Sigmoid colon (tissue), 7 donors: ENCODE measurements at places on chromosomes 4 and X. TPM values are rescaled to one million over a fixed set of nuclear protein-coding genes. Genes with fewer than 3 reads are reported as not detected.

DNA sequence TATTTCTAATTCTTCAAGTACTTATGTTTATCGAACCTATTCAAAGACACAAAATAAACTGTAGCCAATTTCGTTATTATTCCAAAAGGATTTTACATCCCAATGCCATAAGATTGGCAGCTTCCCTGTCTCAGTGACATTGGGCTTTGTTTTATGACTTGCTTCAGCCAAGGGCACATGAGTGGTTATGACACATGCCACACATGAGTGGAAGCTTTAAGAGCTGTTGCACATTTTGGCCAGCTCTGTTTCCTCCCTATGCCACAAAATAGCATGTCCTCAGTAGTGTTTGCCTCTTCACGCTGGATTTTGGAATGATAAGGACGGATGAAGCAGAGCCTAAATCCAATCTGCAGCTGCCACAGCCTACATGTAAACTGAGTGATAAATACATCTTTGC is 21.9 kb downstream of the SEC24D start:
- no peak for DNase-seq
- peaks cover 8% of the 10 kb centered on the region for H3K36me3 ChIP-seq
- peaks cover 5% of the 10 kb centered on the region for H3K4me1 ChIP-seq
- H3K27ac ChIP-seq: no peak overlapping the region
- no peak overlapping the region for H3K4me3 ChIP-seq

DNA sequence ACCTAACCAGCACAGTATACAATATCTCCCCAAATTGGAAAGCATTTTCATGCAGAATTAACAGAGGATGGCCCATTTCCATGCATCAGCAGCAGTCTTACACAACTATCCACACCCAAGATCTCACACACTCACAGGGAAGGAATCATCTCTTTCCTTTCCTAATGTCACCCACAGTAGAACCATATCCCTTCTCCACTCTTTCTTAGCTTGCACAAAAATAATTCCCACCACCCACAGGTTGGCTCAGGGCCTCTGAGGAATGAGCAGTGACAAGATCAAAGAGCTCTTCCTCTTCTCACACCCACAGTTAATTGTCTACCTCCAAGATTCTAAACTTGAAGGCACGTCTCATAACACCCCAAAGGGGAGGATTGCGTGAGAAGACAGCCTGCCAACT is 217.7 kb upstream of the VEGFC start:
- H3K36me3 ChIP-seq: no peaks in the 10 kb centered on the region
- H3K27me3 ChIP-seq: no peaks in the 10 kb centered on the region
- H3K27ac ChIP-seq: no peak overlapping the region
- no peak overlapping the region for H3K4me3 ChIP-seq

- H3K4me3 ChIP-seq: peak overlapping the region; percentile 70
- DNase-seq: no peak
- H3K36me3 ChIP-seq: peaks cover 6% of the 10 kb centered on the region
- peaks cover 29% of the 10 kb centered on the region for H3K4me1 ChIP-seq
- peak overlapping the region; percentile 85 for H3K27ac ChIP-seq
These were observed 524 bp upstream of the RPS3A start for GRCh38 chr4:151098979-151099228.

GRCh38 chr4:169115897-169116254 is 105.8 kb upstream of the CBR4 start:
- DNase-seq: no peak
- H3K36me3 ChIP-seq: peaks cover 10% of the 10 kb centered on the region
- no peaks in the 10 kb centered on the region for H3K27me3 ChIP-seq
- H3K4me1 ChIP-seq: no peaks in the 10 kb centered on the region

SHROOM4 gene
- 1.6 TPM for polyA plus RNA-seq

CXCL8 gene
- 12.6 TPM for polyA plus RNA-seq

- peak overlapping the region; percentile 69 for H3K27ac ChIP-seq
- no peak for DNase-seq
These were observed 271.9 kb upstream of the GATB start for GRCh38 chr4:152032722-152033131.

- peaks cover 8% of the 10 kb centered on the region for H3K4me1 ChIP-seq
- no peak overlapping the region for H3K27ac ChIP-seq
- no peak for DNase-seq
- H3K36me3 ChIP-seq: no peaks in the 10 kb centered on the region
- no peak overlapping the region for H3K4me3 ChIP-seq
These were observed 293.6 kb upstream of the FAT4 start for GRCh38 chr4:125021189-125021588.

GRCh38 chr4:126973201-126973600 is 659.6 kb upstream of the INTU start:
- H3K36me3 ChIP-seq: no peaks in the 10 kb centered on the region
- no peaks in the 10 kb centered on the region for H3K4me1 ChIP-seq

GRCh38 chr4:17029432-17029831 is 131.0 kb upstream of the LDB2 start:
- H3K4me3 ChIP-seq: no peak overlapping the region
- no peaks in the 10 kb centered on the region for H3K4me1 ChIP-seq
- H3K27ac ChIP-seq: no peak overlapping the region
- no peaks in the 10 kb centered on the region for H3K36me3 ChIP-seq
- DNase-seq: no peak

DNA sequence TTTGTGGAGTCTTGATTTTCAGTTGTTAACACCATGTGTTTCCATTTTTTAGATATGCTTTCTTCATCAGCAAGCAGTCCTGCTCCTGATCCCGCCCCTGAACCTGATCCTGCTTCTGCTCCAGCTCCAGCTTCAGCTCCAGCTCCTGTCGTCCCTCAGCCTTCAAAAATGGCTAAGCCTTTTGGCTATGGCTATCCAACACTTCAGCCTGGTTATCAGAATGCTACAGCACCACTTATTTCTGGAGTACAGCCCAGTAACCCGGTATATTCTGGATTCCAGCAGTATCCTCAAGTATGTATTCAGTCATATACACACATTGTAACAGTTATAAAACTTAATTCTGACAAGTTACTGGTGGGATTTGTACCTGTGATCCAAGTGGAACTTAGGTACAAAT is 60.9 kb downstream of the SEC24B start:
- H3K4me3 ChIP-seq: no peak overlapping the region
- peaks cover 27% of the 10 kb centered on the region for H3K36me3 ChIP-seq
- no peak overlapping the region for H3K27ac ChIP-seq
- no peaks in the 10 kb centered on the region for H3K4me1 ChIP-seq
- DNase-seq: no peak

GRCh38 chr4:123412700-123413512 is 16.3 kb downstream of the SPRY1 start:
- no peak overlapping the region for H3K4me3 ChIP-seq
- no peaks in the 10 kb centered on the region for H3K4me1 ChIP-seq
- no peaks in the 10 kb centered on the region for H3K27me3 ChIP-seq
- no peak for DNase-seq
- H3K27ac ChIP-seq: no peak overlapping the region
- no peaks in the 10 kb centered on the region for H3K36me3 ChIP-seq

DNA sequence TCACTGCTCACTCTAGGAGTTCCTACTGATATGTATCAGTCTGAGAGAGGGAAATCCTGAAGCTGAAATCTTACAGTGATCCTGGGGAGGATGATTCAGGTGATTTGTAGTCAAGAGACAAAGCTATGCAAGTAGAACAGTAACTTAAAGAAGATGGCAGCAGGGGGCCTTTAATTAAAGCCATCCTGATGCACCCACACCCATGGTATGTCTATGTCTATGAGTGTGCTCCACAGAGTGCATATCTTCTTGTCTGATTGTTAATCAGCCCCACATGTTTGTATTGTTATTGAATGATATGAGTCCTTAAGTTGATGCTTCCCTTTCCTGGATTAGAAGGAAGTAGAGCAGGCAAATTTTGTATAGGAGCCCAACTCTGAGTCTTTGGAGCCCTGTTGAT is 78.8 kb downstream of the NHS start:
- H3K4me1 ChIP-seq: no peaks in the 10 kb centered on the region
- no peak for DNase-seq
- H3K27me3 ChIP-seq: no peaks in the 10 kb centered on the region
- H3K36me3 ChIP-seq: no peaks in the 10 kb centered on the region
- no peak overlapping the region for H3K27ac ChIP-seq

DNA sequence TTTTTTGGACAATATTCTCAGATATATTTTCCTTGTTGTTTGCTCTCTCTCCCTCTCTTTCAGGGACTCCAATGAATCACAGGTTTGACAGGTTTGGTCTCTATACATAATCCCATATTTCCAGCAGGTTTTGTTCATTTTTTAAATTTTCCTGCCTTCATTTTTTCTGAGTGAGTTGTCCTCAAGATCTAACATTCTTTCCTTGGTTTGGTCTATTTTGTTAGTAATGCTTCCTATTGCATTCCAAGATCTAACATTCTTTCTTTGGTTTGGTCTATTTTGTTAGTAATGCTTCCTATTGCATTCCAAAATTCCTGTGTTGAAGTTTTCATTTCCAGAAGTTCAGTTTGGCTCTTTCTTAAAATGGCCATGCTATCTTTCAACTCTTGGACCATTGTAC is 45.3 kb upstream of the ZMAT1 start:
- no peaks in the 10 kb centered on the region for H3K27me3 ChIP-seq
- H3K27ac ChIP-seq: no peak overlapping the region
- no peak overlapping the region for H3K4me3 ChIP-seq
- DNase-seq: no peak

DNA sequence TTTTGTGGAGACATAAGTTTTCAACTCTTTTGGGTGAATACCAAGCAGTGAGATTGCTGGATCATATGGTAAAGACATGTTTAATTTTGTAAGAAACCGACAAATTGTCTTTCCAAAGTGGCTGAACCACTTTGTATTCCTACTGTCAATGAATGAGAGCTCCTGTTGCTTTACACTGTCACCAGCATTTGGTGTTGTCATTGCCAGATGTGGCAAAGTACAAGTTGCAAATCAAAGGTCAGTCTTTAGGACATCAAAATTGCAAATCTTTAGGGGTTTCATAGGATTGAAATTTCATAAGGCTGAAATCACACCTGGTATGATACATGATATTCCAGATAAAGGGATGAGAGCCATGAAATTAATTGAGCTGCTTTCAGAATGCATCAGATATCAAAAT is 67.7 kb upstream of the ELOVL6 start:
- no peak for DNase-seq
- H3K4me1 ChIP-seq: no peaks in the 10 kb centered on the region

GRCh38 chr4:162865102-162865501 is 301.6 kb downstream of the NAF1 start:
- no peak for DNase-seq
- no peaks in the 10 kb centered on the region for H3K36me3 ChIP-seq
- H3K27ac ChIP-seq: no peak overlapping the region
- no peaks in the 10 kb centered on the region for H3K4me1 ChIP-seq
- no peaks in the 10 kb centered on the region for H3K27me3 ChIP-seq

DNA sequence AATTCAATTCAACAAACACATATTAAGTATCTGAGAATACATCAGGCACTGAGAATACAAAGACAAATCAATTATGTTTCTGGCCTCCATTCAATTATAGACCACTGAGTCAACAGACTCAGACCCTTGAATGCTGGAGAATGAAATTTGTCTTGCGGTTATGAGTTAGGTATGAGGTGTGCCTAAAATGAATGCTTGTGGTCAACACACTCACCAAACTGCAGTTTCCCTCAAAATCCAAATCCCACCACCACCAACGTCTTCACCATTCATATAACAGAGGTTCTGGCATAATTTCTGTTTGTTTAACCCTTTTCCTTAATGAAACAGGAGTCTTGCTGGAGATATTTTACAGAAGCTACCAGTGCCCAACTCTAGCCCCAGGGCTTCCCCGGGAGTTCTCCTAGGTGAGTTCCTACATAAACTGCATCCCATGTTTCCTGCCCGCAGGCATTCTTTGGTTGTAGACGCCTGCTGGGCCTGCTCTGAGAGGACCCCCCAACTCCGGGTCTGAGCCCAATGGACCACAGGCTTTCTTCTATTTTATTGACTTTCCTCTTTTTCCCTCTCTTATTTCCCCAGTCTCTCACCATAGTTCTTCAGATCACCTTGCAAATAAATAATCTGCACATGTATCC is 119.2 kb downstream of the DDX53 start:
- H3K36me3 ChIP-seq: no peaks in the 10 kb centered on the region
- no peaks in the 10 kb centered on the region for H3K4me1 ChIP-seq
- H3K27ac ChIP-seq: no peak overlapping the region
- no peak for DNase-seq
- H3K27me3 ChIP-seq: no peaks in the 10 kb centered on the region
- no peak overlapping the region for H3K4me3 ChIP-seq

FMR1NB gene
- not detected for polyA plus RNA-seq

DNA sequence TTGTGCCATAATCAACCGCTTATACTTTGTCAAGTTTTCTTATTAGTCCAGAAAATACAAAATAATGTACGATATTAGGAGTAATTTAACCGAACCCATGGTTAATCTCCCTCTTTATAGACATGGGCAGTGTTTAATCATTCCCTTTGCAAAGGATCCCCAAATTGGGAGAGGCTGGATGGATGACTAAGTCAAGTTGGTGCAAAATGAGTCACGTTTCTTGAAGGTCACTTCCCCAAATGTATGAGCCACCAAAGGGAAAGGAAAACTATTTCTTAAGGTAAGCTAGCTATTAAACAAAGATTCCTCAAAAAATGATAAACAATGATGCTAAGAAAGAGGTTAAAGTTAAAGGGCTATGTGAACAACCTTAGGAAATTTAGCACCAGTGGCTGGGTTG is 17.5 kb downstream of the MAML3 start:
- H3K27ac ChIP-seq: no peak overlapping the region
- H3K36me3 ChIP-seq: no peaks in the 10 kb centered on the region
- no peaks in the 10 kb centered on the region for H3K27me3 ChIP-seq
- H3K4me3 ChIP-seq: no peak overlapping the region

DNA sequence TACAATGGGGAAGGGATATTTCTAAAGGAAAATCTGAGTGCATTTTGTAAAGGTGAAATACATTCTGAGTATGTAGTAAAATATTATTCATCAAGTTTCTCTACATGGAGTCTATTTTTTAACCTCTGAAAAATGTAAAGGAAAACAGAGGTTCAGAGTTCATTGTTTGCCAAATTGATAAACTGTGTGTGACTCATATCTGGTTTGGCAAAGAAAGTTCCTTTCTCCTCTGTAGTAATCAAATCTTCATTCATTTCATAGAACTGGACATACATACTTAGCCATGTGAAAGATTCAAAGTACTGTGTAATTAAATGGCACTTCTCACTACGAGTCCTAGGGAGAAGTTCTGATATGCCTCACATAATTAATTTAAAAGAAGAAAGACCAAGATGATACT is 61.6 kb downstream of the HPGD start:
- H3K36me3 ChIP-seq: no peaks in the 10 kb centered on the region
- no peak overlapping the region for H3K4me3 ChIP-seq
- peaks cover 32% of the 10 kb centered on the region for H3K4me1 ChIP-seq
- H3K27me3 ChIP-seq: no peaks in the 10 kb centered on the region
- peak overlapping the region; percentile 11 for H3K27ac ChIP-seq

ANXA3 gene
- polyA plus RNA-seq: 109 TPM

GRCh38 chr4:124854968-124855367 is 142.4 kb upstream of the ANKRD50 start:
- H3K4me3 ChIP-seq: no peak overlapping the region
- no peak overlapping the region for H3K27ac ChIP-seq
- no peak for DNase-seq
- H3K36me3 ChIP-seq: no peaks in the 10 kb centered on the region
- no peaks in the 10 kb centered on the region for H3K4me1 ChIP-seq
- no peaks in the 10 kb centered on the region for H3K27me3 ChIP-seq

CXorf65 gene
- 3.4 TPM for polyA plus RNA-seq
